HT-29 (cell line): ENCODE measurements at places on chromosomes 3 and 15. TPM values are rescaled to one million over a fixed set of nuclear protein-coding genes. Genes with fewer than 3 reads are reported as not detected.

DNA sequence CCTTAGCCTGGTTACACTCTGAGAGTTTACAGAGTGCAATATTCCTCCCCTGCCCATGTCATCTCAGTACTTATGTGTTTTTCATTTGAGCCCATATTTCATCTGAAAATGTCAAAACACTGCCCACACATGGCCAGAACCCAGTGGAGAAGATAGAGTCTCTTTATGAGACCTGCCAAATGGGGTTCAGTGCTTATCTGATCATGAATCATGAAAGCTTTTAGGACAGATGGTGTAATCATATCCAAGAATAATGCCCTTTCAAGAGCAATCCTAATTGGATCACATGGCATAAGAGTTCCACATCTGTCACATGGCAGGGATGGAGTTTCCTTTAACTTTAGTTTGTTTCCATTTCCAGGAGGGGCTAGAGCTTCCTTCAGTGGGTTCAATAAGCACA lies 77.2 kb upstream of the AGBL1 start:
- DNase-seq, result no peak

- no peak for DNase-seq
These were observed 103.3 kb upstream of the SLC2A2 start for GRCh38 chr3:171129827-171130226.

Gene ADAMTS9
- total RNA-seq, result 0.05 TPM in 1 of 2 replicates, not detected in the other

- no peak for DNase-seq
These were observed 837 bp downstream of the CACNA2D3 start for GRCh38 chr3:54123003-54123775.

DNA sequence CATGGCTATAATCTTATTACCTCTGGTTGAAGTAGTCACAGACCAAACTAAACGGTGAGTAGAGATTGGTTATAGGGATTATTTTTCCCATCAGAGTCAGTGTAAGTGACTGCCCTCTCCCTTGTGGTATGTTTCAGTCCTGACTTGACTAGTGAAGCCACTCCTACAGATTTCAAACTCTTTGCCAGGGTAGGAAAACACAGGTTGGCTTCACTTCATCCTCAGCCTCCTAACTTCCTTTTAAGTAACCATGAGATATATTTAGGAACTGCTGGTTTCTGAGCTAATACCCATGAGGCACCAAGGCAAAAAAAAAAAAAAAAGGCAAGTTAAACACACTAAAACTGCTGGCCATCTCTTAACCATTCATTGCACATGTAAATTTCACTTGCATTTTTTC lies 349.2 kb upstream of the MCTP2 start:
- DNase-seq, result no peak

Gene CCR2
- total RNA-seq, result not detected in 2 replicates

DNA sequence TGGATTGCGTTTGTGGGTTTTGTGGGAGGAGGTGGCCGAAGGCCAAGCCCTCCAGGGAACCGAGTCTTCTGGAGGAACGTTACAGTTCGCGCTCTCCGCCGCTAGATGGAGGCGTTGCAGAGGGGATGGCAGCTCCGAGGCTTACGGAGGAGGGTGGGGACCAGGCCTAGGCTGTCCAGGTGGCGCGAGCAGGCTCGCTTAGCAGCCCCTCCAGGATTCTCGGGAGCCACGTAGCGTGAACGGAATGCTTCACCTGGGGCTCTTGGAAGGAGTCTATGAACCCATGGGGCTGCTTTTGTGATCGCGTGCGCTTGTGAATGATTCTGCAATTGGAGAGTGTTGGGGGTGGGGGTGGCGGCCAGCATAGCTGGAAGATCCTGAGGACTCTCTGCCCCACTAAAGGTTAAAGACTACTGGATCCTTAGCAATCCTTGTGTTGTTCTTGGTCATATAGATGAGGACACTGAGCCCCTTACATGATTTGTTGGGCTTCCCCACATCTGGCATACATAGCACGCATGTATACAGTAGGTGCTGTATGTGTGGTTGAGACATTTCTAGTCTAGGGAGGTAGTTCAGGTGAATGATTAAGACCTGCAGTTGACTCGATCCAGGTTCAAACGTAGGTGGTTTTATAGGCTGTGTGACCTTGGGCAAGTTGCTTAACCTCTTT lies 25.7 kb downstream of the FAM3D start:
- DNase-seq, result peak; percentile 75
